Left forelimb (tissue), 1 donor: ENCODE measurements at places on chromosomes 6 and 20.

- DNase-seq = no peak
These were observed 122.2 kb downstream of the COL19A1 start for GRCh38 chr6:69988458-69989126.

- DNase-seq = no peak
These were observed 147.5 kb upstream of the TCF21 start for GRCh38 chr6:133741375-133741861.

DNA sequence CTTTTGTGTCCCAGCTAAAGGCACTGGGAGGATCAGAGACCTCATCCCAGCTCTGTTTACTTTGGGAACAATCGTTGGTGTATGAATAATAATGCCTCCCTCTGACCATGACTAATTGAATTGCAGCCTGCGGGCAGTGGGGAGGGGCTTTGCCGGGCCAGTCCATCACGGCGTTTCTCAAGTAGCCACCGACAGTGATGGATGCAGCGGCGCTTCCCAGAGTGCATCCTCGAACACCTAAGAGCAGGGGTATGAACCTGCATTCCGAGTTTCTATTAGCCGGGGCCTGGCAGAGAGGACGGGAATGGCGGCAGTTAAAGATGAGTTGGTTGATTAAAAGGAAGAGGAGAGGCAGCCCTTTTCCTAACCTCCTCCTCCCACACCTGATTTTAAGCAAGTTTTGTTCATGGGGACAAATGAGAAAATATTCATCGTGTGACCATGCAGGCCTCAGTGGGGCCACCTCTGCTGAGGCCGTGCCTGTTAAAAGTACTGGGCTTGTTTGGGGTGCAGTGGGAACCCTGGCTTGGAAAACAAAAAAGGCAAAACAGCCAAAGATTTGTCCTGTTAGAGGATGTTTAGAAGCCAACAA is 154.1 kb downstream of the FOXA2 start:
- no peak for DNase-seq

DNA sequence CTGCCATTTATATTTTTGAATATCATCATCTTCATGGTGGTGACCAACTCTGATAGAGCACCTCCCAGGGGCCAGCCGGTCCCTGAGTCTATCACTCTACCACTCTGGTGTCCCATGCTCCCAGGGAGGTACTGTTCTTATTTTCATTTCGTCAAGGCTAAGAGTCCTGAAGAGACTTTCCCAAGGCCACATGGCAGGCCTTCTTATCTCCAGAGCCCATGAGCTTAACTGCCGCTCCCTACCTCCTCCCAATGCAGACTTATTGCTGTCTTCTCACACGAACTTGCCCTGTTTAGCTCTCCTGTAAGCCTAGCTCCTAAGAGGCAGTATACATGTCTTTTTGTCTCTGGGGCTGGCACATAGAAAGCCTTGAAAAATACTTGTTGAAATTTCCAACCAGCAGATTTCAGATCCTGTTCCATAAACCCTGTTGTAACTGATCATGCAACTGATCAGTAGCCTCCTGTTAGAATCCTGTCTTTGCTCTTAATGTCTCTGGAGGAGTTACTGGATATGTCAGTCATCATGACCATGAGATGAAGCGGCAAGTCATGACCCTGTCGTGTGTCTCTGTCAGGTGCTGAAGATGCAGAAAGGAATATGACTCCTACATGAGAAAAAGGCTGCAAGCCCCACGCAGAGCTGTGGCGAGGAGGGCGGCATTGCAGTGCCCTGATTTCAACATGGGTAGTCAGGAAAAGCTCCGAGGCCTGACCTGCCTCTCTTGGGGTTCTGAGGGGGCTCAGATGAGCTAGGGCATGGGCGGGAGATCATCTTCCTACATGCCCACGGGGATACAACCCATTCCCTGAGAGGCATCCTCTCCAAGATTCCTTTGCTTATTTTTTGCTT is 60.0 kb downstream of the TTI1 start:
- DNase-seq = no peak

DNA sequence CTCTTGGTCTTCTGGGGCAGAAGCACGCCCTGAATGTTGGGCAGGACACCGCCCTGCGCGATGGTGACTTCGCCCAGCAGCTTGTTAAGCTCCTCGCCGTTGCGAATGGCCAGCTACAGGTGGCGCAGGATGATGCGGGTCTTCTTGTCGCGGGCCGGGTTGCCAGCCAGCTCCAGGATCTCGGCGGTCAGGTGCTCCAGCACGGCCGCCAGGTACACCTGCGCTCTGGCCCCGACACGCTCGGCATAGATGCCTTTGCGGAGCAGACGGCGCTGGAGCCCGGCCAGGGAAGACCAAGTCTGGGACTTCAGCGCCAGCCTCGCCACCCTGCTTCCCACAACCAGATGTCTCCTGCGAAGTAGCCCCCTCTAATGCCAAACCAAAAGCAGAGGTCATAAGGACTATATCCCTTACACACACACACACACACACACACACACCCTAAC is 8.0 kb upstream of the SLC17A3 start:
- DNase-seq = no peak

- DNase-seq = peak; percentile 69
These were observed 735 bp downstream of the FAM135A start for GRCh38 chr6:70413992-70414494.

GRCh38 chr20:19924255-19924654 is 92.9 kb upstream of the NAA20 start:
- no peak for DNase-seq

- DNase-seq = peak; percentile 75
These were observed at the start of gene CD24 for GRCh38 chr6:106974336-106974998. Gene CD24, minus strand, starts transcription at chr6:106974729. Its CDS starts 83 bp downstream, at chr6:106974646.

DNA sequence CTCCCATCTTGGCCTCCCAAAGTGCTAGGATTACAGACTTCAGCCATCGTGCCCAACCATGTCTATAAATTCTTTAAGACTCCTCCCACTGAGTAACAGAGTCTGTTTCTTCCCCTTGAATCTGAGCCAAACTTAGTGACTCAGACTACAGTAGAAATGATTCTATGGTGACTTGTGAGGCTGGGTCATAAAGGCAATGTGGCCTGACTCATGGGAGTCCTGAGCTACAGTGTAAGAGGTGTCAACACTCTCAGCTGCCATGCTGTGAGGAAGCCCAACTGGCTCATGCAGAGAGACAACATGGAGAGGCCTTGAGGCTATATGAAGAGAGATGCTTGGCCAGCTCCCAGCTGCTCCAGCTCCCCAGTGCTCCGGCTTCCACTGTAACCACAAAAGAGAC is 5.2 kb upstream of the NRSN2 start:
- DNase-seq = no peak

DNA sequence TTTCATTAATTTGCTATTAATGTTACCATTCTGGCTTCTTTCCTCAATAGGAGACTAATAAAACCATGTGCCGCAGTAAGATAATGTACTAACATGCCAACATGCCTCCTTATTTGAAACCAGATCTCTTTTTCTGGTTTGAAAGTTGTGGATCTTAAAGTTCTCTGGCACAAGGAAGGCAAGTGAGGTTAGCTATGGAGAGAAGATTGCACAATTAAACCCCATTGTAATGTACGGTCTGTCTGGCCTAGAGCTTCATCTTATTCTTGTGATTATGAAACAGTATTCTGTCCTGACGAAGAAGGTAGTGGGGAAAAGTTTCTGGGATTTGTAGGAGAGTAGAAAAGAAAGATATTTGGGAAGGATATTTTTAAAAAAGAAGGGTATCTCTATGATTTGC is 68.4 kb downstream of the EYA4 start:
- no peak for DNase-seq

DNA sequence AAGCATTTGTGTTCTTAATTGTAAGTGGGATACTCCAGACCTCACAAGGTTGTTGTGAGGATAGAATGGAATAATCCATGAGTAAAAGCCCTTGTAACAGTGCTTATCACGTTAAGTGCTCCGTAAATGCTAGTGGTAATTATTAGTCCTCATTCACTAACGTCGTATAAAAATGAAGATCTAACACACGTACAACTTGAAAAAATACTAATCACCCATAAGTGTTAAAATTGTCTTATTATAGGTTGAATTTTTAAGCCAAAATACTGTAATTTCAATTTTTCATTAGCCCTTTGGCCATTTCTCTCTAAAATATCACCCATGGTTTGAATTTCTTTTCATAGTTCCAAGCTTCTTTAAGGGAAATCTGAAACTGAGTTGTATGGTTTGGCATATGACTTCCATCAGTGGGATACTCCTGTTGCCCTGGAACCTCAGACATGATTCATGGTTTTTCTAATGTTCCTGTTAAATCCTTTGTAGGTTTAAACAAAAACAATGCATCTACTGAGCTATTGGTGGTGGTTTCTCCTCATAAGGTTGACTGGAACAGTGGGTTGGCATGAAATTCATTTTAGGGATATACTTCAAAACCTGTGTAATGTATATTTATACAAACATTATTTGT is 19.1 kb downstream of the XRN2 start:
- DNase-seq = no peak

DNA sequence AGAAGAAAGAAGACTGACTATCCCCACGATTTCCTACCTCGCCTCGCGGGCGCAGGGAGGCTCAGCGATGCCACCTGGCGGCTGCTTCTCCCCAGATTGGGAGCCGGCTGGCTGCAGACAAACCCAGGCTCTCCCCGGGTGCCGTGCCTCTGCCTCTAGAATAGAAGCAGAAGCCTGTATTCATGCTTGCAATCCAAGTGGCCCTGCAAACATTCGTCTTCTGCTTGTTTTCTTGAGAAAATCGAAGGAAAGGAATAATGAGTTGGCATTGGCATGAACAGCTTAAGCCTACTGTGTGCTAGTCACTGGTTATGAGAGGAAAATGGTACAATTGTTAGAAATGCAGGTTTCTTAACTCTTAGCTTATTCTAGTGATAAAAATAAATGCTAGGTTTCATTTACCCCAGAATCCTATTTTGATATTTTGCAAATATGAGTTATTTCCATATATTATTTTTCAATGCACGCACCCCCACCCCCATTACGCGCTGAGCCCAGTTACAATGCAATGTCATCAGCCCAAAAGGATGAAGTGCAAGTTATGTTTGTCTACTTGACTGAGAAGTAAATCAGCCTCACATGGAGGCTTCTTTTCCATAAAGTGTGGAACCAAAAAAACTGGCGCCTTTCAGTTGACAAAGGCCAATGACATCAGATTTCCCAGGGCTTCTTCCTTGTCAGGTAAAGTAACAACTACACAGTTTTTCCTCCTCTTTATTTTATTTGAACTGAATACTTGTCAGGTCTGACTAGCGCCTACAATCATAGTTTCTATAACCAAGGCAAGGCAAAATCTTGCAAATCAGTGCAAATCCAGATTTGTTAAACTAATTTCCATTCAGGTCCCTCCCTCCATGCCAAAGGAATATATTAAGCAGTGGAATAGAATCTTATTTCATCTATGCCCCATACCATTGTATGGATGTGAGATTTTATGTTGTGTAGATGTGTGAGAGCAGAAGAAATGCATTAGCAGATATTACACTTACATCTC is 3.9 kb upstream of the SOX4 start:
- peak; percentile 95 for DNase-seq

DNA sequence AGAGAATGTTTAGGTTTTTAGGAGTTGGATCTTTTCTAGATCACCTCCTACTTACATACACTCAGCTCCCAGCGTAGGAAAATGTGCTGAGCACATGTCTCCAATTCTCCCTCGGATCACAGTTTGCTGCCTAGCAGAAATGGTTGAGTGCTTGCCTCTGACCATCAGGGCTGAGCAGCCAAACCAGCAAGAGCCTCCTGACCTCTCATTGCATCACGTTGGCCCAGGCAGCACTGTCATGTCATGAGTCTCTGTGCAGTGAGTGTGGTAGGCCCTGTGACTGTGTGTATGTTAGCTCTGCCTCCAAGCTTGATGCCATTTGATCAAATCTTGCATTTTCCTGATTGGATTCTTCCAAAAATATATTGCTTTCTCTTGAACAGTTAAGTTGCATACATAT is 112.0 kb downstream of the LRRC1 start:
- DNase-seq = no peak

- no peak for DNase-seq
These were observed 56.5 kb downstream of the ZNF831 start for GRCh38 chr20:59220161-59220560.

DNA sequence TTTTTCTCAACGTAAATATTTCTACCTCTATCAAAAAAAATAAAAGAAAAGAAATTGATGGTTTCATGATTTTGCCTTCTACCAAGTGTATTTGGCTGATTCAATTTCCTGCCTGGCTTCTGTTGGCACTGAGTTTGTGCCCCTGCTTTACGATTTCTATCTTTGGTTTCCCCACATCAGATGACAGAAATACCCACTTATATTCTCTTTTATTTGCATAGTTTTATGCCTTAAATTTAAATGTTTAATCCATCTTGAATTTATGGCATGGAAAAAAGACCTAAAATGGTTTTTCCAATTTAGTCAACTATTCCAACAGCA is 34.3 kb downstream of the RNF24 start:
- DNase-seq = no peak

DNA sequence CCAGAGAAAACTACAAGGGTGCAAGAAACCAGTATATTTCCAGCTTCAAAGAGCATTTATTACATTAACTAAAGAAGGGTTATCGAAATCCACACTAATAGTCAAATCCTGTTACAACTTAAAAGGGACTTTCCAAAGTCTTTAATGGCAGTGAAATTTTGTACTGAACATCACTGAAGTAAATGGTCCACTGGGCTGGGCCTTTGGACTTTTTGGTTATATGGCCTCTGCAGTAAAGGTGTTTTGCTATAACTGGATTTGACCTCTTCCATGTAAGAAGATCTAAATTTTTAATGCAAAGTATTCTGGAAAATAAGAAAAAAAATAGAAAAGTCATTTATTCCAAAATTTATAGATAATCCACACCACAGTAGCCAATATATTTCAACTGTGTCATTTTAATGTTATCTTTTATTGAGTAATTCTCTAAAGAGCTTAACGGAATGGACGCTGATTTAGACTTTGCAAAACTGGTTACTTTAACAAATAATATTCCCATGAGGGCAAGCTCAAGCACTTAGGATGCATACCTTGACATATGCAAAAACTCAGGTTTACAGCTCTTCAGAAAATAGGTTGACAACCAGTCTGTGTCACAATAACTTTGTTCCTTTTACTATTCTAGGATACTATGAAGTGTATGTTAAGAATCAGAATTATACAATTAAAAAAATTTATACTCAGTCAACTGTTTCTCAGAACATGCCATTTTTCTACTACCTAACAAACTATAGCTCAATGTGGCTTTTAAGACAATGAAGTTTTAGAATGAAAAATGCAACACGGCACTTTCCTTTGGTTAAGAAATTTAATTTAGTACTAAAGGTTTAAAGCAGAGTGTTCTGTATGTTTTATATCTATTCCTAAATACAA is 7.0 kb downstream of the RBM39 start:
- no peak for DNase-seq

DNA sequence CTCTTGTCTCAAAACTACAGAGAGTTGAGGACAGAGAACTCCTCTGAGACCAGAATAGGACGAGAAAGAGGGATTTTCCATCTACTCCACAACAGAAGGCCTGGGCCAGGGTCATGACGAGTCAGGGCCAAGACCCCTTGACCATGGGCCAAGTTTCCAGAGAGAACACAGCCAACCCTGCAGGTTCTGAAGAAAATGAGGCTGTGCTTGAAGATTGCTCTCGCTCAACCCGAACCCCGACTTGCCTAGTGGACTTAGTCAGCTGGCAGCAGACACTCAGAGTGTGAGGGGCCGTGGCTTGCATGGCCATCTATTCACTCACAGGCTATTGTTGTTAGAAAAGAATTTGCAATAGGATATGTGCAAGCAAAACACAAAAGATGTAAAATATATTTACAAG is 54.5 kb downstream of the TMEM242 start:
- DNase-seq = no peak

- DNase-seq = no peak
These were observed 10.0 kb upstream of the POU5F1 start for GRCh38 chr6:31180500-31180899.
